ENCODE measurements at places on chromosomes 1 and 21.

- DNase-seq = no peak
Measured at GRCh38 chr1:13494025-13494424, 19.8 kb downstream of the LRRC38 start.

- DNase-seq = peak; percentile 39
Measured at GRCh38 chr1:125085720-125086591, 3901.2 kb downstream of the SRGAP2C start.

- no peak for DNase-seq
Measured at GRCh38 chr1:21937034-21937371, at the start of gene HSPG2. Gene HSPG2, minus strand, starts transcription at chr1:21937310. Its CDS starts 93 bp downstream, at chr1:21937217.

DNA sequence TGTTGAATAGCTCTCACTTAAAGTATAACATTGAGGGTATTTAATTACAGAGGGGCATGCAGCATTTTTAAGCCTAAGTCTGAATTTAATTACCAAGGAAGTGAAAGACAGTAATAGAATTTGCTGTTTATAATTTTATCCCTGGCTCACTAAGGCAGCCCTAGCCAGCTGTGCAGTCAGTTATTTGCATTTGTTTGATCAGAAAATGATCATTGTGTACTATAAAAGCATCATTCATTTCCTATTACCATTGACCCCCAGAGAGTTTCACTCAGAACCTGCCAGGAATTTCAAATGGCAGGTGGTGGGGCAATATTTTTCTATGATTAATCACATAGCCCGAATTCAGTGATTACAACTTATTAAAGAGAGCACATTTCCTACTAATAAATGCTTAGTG lies 277.1 kb upstream of the KAZN start:
- no peak for DNase-seq

- no peak for DNase-seq
Measured at GRCh38 chr1:174244017-174244416, 84.7 kb downstream of the RABGAP1L start.

- no peak for DNase-seq
Measured at GRCh38 chr1:75475696-75476095, 135.2 kb downstream of the SLC44A5 start.

DNA sequence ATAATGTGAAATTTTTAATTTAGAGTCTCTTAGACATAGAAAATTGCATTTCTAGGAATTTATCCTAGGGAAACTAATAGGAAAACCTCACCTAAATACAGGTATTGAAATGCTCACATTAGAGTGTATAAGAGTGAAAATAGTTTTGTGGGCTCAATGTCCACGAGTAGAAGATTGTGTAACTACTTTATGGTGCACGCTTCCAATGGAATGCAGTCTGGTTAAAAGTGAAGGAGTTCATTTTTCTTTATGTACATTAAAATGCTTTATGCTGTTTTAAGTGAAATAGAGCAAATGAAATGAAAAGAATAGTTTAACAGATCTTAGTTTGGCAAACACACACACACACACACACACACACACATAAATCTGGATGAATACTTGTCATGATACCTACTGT lies 278.2 kb downstream of the USP25 start:
- DNase-seq = no peak

GRCh38 chr1:38235705-38236104 lies 189.1 kb upstream of the POU3F1 start:
- no peak for DNase-seq

DNA sequence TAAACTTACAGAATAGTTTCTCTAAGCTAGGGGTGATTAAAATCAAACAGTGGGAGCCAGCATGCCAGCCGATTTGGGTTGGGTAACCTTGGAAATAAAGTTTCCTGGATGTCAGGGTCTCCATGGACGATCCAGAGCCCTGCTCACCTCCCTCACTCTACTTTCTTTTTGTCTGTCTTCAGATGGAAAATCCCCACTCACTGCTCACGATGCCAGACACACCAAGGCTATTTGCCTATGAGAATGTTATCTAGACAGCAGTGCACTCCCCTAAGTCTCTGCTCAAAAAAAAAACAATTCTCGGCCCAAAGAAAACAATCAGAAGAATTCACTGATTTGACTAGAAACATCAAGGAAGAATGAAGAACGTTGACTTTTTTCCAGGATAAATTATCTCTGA lies 13.9 kb downstream of the SLAMF7 start:
- DNase-seq = no peak

- peak; percentile 94 for DNase-seq
Measured at GRCh38 chr1:58755468-58755872, 28.4 kb downstream of the JUN start.

- no peak for DNase-seq
Measured at GRCh38 chr1:154386643-154387352, 18.3 kb upstream of the IL6R start.

DNA sequence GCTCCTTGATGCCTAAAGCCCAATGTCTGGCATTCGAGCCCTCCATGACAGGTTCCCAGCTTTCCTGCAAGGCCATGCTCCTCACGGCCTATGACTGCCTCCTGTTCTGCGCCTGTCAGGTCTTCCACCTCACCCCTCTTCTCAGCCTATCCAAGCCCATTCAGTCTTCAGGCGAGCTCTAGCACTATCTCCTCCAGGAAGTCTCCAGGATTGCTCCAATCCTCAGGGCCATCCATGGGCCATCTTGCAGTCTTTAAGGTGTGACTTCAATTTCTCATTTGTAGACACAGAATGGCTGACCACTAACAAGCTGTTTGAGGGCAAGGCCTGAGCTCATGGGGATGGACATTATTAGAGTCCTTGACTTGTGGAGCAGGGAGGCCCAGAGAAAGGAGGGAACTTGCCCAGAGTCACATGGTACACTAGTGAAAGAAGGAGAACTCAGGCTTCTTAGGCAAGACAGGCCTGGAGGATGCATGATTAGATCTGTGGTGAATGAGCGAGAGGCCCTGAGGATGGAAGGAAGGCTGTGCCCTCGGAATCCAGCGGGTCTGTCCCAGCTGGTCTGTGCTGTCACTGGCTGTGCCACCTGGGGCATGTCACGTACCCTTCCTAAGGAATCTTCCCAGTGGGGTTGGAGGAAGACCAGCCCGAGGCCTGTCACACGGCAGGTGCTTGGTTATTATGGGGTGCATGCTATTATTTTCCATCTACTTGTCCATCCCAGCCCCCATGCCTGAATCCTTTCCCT lies 1.2 kb upstream of the ACOT11 start:
- DNase-seq = peak; percentile 56

DNA sequence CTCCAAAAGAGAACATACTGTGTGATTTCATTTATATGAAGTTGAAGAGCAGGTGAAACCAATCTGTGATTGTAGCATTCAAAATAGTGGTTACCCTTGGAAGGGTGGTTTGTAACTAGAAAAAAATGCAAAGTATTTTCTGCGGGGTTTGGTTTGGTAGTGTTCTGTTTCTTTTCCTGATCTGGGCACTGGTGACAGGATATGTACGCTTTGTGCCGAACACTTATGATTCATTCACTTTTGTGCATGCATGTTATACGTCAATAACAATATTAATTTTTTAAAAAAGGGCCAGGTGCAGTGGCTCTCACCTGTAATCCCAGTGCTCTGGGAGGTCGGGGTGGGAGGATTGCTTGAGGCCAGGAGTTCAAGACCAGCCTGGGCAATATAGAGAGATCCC lies 63.8 kb downstream of the CD34 start:
- DNase-seq = no peak

GRCh38 chr1:54798206-54798605 lies 2.9 kb downstream of the TTC22 start:
- DNase-seq = no peak

GRCh38 chr21:34883491-34884271 lies 165.4 kb downstream of the RUNX1 start:
- DNase-seq = no peak

DNA sequence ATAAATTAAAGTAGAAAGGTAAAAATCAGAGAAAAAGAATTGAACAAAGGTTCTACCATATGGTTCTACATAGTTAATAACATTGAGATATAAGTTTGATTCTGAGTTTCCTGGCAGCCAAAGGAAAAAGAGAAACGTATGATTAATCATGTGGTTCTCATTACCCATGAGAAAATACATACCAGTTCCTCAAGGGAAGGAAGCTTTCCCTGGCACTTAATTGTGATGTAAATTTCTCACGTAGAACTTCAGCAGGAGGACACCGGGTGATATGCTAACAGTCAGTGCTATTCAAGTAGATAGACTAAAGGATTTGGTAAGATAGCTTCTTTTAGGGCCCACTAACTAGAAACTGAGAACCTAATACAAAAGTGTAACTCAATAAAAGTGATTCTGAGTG lies 218.5 kb downstream of the NFIA start:
- no peak for DNase-seq

DNA sequence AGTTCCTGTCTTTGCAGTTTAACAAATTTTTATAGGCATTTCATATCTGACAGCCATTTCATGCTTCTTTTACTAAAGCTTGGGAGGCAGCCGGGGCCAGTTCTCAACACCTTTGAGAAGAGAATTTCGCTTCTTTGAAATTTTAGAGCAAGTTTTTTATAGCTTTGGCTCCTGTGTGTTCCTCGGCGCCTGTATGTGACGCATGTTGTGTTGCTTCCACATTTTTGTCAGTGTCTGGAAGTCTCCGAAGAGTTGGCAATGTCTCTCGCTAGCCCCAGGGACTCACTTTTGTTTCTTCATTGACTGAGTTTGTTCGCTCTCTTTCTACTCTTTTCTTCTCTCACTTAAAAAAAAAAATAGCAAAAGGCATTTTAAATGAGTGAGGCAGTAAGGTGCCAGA lies 386.9 kb upstream of the PLXNA2 start:
- DNase-seq = no peak

DNA sequence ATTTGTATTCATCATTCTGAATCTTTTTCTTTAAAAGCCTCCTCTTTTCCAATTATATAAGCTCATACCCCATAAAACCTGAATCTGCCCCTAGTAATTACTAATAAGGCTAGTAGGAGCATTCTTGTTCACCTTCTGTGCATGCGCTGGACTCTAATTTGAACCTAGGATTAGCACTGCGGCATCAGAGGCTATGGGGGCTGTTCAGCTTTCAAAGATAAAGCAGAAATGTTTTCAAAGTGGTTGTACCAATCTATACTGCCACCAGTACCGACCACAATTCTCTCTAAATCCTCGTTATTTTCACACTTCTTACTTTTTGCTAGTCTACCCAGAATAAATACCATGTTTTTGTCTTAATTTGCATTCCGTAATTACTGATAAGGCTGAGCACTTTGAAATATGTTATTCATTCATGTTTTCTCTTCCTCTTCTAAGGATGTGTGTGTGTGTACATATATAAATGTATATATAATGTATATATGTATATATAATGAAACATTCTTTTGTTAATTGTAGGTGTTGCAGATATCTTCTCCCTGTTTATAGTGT lies 1.6 kb upstream of the DDX59 start:
- no peak for DNase-seq

DNA sequence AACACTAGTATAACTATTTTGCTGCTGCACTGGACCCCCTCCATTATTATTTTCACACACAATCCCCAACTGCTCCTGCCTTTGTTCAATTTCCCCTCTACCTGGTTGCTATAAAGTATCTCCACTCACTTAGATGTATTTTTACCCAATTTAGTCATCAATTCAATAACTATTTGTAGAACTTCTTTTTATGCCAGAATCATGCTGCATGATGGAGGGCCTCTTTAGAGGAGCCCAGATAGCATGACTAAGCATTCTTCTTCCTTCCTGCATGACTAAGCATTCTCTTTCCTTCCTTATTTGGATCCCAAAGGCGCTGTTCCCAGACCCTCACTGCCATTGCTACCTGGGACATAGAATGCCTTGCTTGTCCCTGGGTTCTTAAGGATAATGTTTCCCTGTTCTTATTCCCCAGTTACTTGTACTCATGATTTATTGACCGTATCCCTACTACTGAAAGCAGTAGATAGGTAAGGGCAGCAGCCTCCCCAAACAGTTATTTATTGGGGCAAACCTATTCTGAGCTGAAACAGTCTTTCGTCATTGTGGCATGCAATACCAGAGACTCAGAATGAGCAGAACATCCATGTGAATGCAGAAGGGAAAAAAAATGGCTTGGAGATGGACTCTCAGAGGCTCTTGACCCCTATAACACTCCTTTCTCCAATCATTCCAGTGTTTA lies 89.3 kb upstream of the AKT3 start:
- DNase-seq = no peak

DNA sequence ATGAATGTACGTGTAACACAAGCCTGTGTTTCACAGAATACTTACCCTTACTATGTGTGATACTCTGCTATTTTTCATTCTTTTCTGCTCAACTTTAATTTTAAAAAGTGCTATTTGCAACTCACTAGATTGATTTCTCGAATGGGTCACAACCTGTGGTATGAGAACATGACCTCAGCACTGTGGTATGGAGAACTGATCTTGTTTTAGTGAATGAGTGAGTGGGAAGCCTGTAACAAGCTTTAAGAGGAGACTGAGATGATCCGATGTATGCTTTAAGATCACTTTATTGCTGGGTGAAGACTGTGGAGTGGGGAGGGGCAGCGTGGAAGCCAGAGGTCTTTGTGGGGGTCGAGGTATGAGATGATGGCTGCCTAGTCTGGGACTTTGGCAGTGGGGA lies 21.6 kb downstream of the MECR start:
- DNase-seq = no peak

DNA sequence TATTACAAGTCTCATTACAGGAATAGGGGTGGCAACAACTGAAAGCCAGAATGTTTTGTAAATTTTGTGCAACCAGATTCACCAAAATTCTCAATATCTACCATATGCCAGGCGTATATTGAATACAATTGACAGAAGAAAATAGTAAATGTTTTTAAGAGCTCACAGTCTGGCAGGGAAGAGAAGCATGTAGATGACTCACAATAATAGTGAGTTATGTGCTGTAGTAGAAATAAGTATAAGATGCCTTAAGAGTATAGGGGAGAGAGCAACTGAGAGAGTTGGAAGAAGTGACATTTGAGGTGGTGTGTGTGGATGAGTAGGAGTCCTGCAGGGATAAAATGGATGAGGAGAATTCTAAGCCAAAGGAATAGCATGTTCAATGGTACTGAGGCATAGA lies 170.5 kb upstream of the FGGY start:
- DNase-seq = no peak

GRCh38 chr1:59484096-59484495 lies 187.2 kb downstream of the FGGY start:
- DNase-seq = no peak

GRCh38 chr1:224458996-224459395 lies 24.4 kb upstream of the WDR26 start:
- no peak for DNase-seq

DNA sequence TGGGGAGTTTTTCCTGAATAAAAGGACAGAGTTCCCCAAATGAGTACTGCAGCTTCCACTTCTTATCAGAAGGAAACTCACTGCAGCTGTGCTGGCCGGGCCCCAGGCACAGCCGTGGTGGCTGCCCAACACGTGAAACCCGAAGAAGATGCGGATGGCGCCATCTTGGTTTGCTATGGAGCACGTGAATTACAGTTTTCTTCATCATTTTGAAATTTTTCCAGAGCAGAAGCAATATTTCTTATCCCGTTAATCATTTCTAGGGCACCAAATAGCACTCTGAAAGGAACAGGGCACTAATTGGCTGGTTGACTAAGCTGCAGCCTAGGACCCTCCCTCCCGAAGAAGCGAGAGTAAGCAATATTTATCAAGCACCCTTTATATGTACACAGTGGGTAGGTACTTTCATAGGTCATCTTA lies 63.2 kb upstream of the EPS8L3 start:
- no peak for DNase-seq

- DNase-seq = no peak
Measured at GRCh38 chr1:230594214-230594773, 48.0 kb upstream of the COG2 start.

- DNase-seq = no peak
Measured at GRCh38 chr1:97139512-97139911, 417.9 kb downstream of the PTBP2 start.
